ENCODE measurements at places on chromosomes 6 and 20. TPM values are rescaled to one million over a fixed set of nuclear protein-coding genes. Genes with fewer than 3 reads are reported as not detected.
A peak's percentile ranks its signal among the peaks of the same experiment; 100 is the strongest.

GRCh38 chr20:50338479-50339391 is 148.1 kb downstream of the CEBPB start:
- H3K4me3 ChIP-seq: no peak overlapping the region
- H3K36me3 ChIP-seq: no peaks in the 10 kb centered on the region
- no peaks in the 10 kb centered on the region for H3K27me3 ChIP-seq
- no peaks in the 10 kb centered on the region for H3K4me1 ChIP-seq
- DNase-seq: no peak

GRCh38 chr6:157911278-157911677 is 70.4 kb upstream of the SYNJ2 start:
- H3K4me3 ChIP-seq: no peak overlapping the region
- no peaks in the 10 kb centered on the region for H3K27me3 ChIP-seq
- no peaks in the 10 kb centered on the region for H3K4me1 ChIP-seq
- DNase-seq: no peak
- peaks cover 9% of the 10 kb centered on the region for H3K36me3 ChIP-seq
- no peak overlapping the region for H3K27ac ChIP-seq

- DNase-seq: no peak
- H3K27me3 ChIP-seq: no peaks in the 10 kb centered on the region
- no peaks in the 10 kb centered on the region for H3K36me3 ChIP-seq
Measured at GRCh38 chr6:46867411-46867810, 54.3 kb downstream of the ADGRF5 start.

- H3K27me3 ChIP-seq: no peaks in the 10 kb centered on the region
- H3K4me3 ChIP-seq: peak within 1 kb of the TSS; percentile 78
- H3K36me3 ChIP-seq: no peaks in the 10 kb centered on the region
- peaks cover 6% of the 10 kb centered on the region for H3K4me1 ChIP-seq
- peak within 1 kb of the TSS; percentile 82 for H3K27ac ChIP-seq
- peak; percentile 86 for DNase-seq
Measured at GRCh38 chr20:25058051-25058846, at the start of gene ACSS1. TSS of gene ACSS1 (minus strand) at chr20:25058139. CDS start at chr20:25058102, 37 bp downstream.

- H3K4me3 ChIP-seq: no peak overlapping the region
- no peak for DNase-seq
- H3K4me1 ChIP-seq: no peaks in the 10 kb centered on the region
- H3K27ac ChIP-seq: no peak overlapping the region
Measured at GRCh38 chr6:57135885-57136284, 36.2 kb upstream of the BAG2 start.

DNA sequence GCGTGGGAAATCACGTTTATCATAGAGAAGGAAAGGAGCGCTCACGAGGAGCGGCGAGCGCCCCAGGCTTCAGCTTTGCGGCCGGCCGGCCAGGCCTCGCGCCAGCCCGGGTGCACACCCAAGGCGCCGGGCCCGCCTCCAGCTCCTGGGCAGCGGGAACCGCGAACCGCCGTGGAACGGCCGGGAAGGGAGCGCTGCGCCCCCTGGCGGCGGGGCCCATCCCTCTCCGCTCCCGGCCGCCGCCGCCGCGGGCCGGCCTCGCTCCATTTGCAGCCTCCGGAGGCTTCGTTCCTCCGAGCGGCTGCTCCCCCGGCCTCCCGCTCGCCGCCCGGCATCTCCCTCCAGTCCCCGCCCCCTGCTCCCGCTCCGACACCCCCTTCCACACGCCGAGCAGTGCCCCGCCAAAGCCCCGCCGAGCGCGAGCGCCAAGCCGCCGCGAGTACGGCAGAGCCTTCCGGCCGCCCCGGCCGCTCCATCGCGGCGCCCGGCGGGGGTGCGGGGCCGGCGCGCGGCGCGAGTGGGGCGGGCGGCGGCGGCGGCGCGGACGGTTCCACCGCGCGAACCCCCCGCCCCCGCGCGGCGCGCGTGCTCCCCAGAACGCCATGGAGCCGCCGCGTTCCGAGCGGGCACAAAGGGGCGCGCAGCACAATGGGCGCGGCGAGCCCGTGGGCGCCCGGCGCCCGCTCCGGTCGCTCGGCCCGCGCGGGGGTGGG is 946 bp downstream of the BEND3 start:
- H3K4me1 ChIP-seq: no peaks in the 10 kb centered on the region
- H3K36me3 ChIP-seq: no peaks in the 10 kb centered on the region
- peak overlapping the region; percentile 99 for H3K4me3 ChIP-seq
- peak; percentile 96 for DNase-seq
- H3K27me3 ChIP-seq: no peaks in the 10 kb centered on the region

- H3K4me3 ChIP-seq: no peak overlapping the region
- no peaks in the 10 kb centered on the region for H3K27me3 ChIP-seq
- DNase-seq: no peak
Measured at GRCh38 chr20:13302647-13303450, 81.8 kb downstream of the ISM1 start.

DNA sequence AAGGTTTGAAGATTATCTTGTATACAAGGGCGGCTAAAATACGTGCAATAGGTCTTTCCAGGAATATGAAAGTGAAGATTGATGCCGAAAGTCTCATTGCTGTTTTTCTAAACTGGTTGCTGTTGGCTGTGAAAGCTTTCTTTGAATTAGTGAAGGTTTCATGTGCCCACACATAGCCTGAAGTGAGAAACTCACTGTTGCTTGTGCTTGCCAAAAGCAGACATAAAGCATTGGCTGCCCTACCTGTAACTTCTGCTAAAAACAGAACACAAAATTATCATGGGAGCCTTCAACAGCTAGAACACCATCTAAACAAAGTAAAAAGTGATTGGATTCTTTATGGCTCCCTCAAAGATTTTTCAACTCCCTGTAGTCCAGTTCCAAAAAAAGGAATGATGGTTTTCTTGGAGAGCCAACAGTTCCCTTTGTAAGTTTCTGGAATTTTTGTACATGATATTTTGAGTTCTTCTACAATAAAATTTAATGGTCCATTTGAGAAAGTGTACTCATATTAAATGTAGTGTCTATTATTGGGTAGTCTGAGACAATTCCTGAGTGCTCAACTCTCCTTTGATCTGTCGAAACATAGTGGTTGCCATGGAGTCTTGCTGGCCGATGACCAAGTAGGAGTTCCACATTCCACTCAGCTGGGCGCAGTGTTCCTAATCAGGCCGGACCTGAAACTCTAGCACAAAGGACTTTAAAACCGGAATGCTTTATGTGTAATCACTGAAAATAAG is 68.5 kb downstream of the PLEKHG1 start:
- H3K36me3 ChIP-seq: no peaks in the 10 kb centered on the region
- no peak overlapping the region for H3K4me3 ChIP-seq
- no peaks in the 10 kb centered on the region for H3K27me3 ChIP-seq
- peak; percentile 92 for DNase-seq
- peak overlapping the region; percentile 82 for H3K27ac ChIP-seq

DNA sequence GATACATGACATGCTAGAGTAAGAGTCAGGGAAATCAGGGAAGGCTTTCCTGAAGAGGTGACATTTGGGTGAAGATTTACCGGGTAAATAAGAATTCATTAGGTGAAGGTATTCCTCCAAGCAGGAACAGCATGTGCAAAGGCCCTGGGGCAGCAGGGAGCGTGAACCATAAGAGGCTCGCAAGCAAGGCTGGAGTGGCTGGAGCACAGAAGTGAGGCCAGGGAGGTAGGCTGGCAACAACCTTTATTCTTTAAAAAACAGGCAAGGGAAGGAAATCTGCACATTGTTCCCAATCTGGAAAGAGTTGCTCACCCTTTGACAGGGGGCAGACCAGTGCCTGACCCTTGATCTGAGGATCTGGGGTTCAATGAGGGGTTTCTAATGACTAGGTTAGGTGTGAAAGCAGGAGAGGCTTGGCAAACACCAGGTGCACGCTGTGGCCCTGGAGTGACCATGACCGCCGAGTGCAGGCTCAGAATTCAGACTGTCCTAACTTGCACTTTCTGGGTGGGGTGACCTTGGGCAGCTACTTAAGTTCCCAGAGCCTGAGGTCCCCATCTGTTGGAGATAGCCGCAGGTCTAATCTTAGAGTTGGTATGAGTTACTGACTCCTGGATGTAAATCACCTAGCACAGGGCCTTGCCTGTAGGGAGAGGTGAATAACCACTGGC is 1.9 kb downstream of the KIAA1755 start:
- H3K4me1 ChIP-seq: peaks cover 2% of the 10 kb centered on the region
- H3K27ac ChIP-seq: no peak overlapping the region
- DNase-seq: no peak
- H3K36me3 ChIP-seq: no peaks in the 10 kb centered on the region
- no peak overlapping the region for H3K4me3 ChIP-seq

DNA sequence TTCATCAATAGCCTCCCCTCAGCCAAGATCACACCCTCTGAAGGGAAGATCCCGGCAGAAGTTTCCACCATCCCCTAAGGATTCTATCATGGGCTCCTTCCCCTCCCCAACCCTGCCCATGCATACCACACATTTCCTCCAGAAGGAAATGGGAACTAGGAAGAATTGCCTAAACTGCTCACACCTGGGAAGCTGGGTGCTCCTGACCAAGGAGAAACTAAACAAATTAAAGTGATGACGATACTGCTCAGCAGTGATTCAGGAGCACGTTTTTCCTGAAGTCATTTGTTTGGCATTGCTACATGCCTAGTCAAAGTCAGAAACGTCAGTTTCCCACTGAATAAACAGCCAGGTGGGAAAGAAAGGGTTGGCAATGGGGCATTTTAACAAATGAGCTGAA is 136.1 kb upstream of the CDYL start:
- no peak overlapping the region for H3K4me3 ChIP-seq
- no peak overlapping the region for H3K27ac ChIP-seq
- no peaks in the 10 kb centered on the region for H3K36me3 ChIP-seq
- DNase-seq: no peak
- H3K27me3 ChIP-seq: no peaks in the 10 kb centered on the region
- no peaks in the 10 kb centered on the region for H3K4me1 ChIP-seq

GRCh38 chr20:49351775-49352174 is 73.9 kb upstream of the ZNFX1 start:
- DNase-seq: no peak
- H3K27ac ChIP-seq: no peak overlapping the region
- H3K4me1 ChIP-seq: no peaks in the 10 kb centered on the region
- H3K27me3 ChIP-seq: no peaks in the 10 kb centered on the region
- H3K4me3 ChIP-seq: no peak overlapping the region

DNA sequence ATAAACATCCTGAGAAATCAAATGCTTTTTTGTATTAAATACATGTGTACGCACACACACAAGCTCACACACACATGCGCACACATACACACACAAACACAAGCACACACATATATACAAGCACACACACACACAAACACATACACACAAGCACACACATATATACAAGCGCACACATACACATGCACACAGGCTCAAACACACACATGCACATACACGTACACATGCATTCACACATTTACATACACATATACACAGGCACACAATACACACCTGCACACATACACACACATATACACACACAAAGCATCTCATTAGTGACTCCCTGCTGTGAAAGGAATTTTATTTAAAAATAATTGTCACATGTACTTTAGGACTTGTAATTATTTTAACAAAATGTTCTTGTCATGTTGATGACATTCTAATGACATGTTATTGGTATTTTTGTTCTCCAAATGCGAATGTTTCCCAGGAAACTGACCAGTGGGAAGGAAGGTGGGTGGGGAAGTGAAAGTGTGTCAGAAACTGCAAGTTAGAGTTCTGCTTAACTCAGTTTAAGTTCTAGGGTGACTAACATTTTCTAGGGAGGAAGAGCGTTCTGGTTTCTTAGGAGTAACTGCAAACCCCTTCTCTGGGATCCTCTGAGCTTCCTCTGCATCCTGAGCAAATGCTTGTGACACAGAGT is 113.9 kb upstream of the ZNF217 start:
- DNase-seq: no peak
- H3K27me3 ChIP-seq: no peaks in the 10 kb centered on the region
- no peaks in the 10 kb centered on the region for H3K36me3 ChIP-seq

DNA sequence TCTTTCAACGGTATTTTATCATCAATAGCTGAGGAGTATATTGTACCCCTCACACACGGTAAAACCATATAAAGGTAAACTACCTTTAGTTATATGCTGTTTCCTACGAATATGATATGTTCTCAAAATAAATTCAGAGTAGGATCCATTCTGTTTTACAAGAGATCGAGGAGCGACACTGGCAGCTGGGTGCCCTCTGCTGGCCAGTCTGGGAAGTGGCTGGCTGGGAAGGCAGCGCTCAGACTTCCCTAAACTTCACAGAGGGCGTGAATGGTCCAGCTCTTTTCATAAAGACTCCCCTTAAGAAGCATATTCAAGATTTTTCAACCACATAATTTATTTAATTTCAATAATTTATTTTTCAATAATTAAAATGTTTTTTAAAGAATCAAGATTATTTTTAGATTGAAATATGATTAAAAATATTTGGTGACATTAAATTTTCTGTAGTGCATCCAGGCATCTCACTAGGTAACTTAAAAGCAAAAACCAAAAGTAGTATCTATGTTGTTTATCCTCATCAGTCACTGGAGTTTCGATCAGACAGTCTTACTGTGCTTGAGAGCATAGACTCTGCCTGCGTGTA is 187.5 kb upstream of the PDE10A start:
- H3K4me1 ChIP-seq: peaks cover 4% of the 10 kb centered on the region
- no peak overlapping the region for H3K27ac ChIP-seq
- no peaks in the 10 kb centered on the region for H3K27me3 ChIP-seq
- H3K36me3 ChIP-seq: no peaks in the 10 kb centered on the region

DNA sequence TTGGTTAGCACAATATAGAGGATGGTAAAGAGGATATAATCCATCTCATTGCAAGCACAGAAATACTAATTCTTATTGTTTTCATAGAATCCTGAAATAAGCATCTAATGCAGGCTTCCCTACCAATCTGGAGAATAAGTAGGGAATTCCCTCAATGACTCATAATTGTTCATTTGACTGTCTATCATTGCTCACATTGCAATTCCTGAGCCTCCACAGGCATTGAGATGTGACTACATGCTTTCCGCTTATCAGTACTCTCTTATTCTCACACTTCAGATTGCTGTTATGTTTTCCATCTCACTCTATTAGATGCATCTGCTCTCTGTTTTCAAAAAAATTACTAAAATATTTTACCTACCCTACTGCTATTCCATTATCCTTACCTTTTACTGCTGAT is 216.2 kb upstream of the PRSS16 start:
- DNase-seq: no peak
- H3K36me3 ChIP-seq: no peaks in the 10 kb centered on the region
- no peaks in the 10 kb centered on the region for H3K4me1 ChIP-seq
- no peaks in the 10 kb centered on the region for H3K27me3 ChIP-seq
- no peak overlapping the region for H3K27ac ChIP-seq

- H3K27me3 ChIP-seq: no peaks in the 10 kb centered on the region
- H3K27ac ChIP-seq: no peak overlapping the region
- no peaks in the 10 kb centered on the region for H3K4me1 ChIP-seq
- no peaks in the 10 kb centered on the region for H3K36me3 ChIP-seq
Measured at GRCh38 chr20:19784511-19785172, 26.6 kb downstream of the RIN2 start.

- no peaks in the 10 kb centered on the region for H3K27me3 ChIP-seq
- no peak overlapping the region for H3K27ac ChIP-seq
- H3K36me3 ChIP-seq: no peaks in the 10 kb centered on the region
- H3K4me1 ChIP-seq: no peaks in the 10 kb centered on the region
Measured at GRCh38 chr6:102402635-102403329, 1009.3 kb downstream of the GRIK2 start.

The SIRPD gene
- 0.42 TPM for total RNA-seq

The PRPH2 gene
- total RNA-seq: 2.8 TPM

The TMEM242 gene
- total RNA-seq: 17.5 TPM

All from aorta (tissue), 5 donors.